ENCODE measurements at places on chromosomes 16 and 17.

- DNase-seq, result no peak
Measured at GRCh38 chr16:3150346-3151218, 15.8 kb downstream of the ZNF213 start.

GRCh38 chr16:81716478-81717225, 62.4 kb upstream of the PLCG2 start:
- no peak for DNase-seq

GRCh38 chr16:31713945-31714902, 159.4 kb upstream of the ZNF267 start:
- DNase-seq, result no peak

GRCh38 chr16:69112285-69113129, 7.1 kb downstream of the HAS3 start:
- no peak for DNase-seq

DNA sequence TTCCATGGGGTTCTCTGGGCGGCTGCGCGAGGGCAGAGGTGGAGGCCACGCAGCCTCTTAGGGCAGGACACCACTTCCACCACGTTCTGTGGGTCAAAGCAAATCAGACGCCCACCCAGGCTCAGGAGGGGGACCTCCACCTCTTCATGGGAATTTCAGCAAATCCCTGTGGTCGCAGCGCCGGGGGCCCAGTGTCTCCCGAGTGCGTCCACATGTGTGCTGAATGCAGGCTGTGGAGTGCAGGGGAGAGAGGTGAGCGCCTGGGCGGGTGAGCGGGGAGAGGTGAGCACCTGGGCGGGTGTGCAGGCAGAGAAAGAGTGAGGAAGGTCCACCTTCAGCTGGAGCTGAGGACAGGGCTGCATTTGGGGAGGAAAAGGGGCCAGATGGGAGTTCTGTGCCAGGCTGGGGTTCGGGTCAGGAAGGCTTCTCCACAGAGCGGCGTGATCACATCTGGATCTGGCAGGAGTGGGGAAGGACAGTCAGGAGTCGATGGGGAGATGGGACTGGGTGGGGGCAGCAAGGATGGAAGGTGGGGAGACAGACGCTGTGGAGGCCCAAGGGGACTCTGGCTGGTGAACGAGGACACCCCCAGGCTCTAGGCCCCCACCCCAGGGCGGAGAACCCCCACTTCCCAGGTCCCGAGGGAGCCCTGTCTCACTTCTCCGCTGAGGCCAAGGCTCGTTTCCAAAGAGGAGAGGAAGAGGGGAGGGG, 36.8 kb upstream of the CBFA2T3 start:
- DNase-seq, result no peak

- no peak for DNase-seq
Measured at GRCh38 chr17:48570325-48571023, 7.7 kb downstream of the HOXB4 start.

DNA sequence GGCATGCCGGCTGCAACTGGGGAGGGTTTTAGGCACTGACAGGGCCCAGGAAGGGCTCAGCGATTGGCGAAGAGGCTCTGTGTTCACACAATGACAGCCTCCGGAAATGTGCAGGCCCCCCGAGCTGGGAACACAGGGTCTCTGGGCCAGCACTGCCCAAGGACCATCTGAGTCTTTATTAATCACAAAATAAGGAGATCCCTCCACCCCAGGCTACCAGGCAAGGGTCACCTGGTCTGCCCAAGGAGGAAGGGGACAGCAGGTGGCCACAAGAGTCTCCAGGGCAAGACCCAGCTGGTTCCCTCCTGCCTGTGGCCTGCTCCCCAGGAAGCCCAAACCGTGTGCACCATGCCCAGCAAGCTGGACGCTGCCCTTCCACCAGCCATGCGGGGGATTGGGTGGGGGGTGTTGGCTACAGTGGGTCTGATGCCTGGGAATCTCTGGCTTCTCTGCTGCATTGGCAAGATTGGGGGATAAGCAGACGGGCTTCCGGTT, 52.1 kb upstream of the TNRC6C start:
- no peak for DNase-seq

GRCh38 chr17:48632579-48633265, 6.6 kb upstream of the HOXB9 start:
- DNase-seq, result no peak

GRCh38 chr17:77414811-77415400, 274.1 kb downstream of the SEC14L1 start:
- no peak for DNase-seq

- no peak for DNase-seq
Measured at GRCh38 chr17:29156781-29157180, 23.4 kb downstream of the MYO18A start.

DNA sequence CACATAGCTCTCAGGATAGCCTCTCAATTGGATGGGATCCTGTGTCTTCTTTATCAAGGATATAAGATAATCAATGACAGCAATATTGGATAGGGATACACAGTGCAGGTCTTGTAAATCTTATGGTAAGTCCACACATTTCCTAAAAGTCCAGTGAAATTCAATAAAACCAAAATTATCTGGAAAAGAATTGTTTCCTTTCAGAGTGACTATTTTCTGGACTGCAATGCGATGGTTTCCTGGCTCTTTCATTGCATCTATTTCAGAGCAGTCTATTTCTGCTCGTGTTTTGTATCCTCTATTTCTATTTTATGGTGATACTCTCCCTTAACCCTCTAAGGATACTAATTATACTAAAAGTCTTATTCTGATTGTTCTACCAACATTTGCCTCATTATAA, 24.3 kb upstream of the MON1B start:
- DNase-seq, result no peak
